ENCODE measurements at places on chromosomes 7 and 10.
A peak's percentile ranks its signal among the peaks of the same experiment; 100 is the strongest.

- DNase-seq: no peak
These were observed 15.0 kb downstream of the GIMAP8 start for GRCh38 chr7:150465414-150465813.

GRCh38 chr10:28169525-28169924 lies 133.3 kb downstream of the MPP7 start:
- no peak for DNase-seq

DNA sequence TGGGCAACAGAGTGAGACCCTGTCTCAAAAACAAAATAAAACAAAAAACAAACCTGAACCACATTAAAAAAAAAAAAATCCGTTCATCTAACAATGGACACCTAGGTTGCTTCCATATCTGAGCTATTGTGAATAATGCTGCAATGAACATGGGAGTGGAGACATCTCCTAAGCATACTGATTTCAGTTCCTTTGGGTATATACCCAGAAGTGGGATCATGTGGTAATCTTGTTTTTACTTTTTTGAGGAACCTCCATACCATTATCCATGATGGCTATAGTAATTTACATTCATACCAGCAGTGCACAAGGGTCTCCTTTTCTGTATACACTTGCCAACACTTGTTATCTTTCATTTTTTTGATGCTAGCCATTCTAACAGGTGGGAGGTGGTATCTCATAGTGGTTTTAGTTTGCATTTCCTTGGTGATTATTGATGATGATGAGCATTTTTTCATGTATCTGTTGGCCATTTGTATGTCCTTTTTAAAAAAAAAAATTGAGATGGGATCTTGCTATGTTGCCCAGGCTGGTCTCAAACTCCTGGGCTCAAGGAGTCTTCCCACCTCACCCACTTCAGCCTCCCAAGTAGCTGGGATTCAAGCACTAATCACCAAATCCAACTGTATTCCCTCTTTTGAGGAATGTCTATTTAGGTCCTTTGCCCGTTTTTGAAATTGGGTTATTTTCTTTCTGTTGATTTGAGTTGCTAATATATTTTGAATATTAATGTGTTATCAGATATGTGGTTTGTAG lies 17.5 kb downstream of the CDK13 start:
- DNase-seq: no peak

- no peak for DNase-seq
These were observed 612.9 kb downstream of the DNAJB6 start for GRCh38 chr7:157949711-157950110.

GRCh38 chr10:89283025-89283935 lies 18.6 kb upstream of the IFIT2 start:
- no peak for DNase-seq

DNA sequence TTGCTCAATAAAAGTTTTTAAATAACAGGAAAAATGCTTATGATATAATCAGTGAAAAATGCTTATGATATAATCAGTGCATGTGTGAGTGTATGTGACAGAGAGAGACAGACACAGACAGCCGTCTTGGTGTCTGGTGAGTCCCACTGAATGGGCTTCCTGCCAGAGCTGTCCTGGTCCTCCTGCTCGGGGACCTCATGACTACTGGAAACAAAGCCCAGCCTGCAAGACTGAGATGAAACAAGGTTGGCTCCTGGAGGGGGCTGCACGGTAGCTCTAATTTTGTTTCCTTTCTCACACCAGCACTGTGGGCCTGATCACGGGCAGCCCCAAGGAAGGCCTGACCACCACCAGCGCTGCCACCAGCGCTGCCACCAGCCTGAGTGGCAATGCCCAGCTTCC lies 57.3 kb downstream of the NRP1 start:
- no peak for DNase-seq

- DNase-seq: no peak
These were observed 287.6 kb downstream of the SORCS3 start for GRCh38 chr10:104928734-104929133.

DNA sequence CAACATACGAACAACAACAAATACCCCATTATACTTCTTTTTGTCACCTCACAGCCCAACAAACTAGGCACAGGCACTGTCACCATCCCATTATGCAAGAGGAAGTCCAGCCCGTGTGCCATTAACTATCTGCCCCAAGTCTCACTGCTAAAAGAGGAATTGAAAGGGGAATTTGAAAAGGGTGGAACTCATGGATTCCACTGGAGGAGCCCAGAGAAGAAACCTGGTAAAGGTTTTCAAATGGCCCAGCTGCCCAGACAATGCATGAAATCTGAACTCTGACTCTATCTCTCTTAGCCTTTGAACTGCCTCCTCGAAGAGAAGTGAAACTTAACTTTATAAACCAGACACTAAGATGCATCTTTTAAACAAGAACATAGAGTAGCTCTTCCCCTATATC lies 130.0 kb downstream of the PLXNA4 start:
- no peak for DNase-seq

- DNase-seq: no peak
These were observed 328.7 kb downstream of the LHFPL3 start for GRCh38 chr7:104657134-104657533.

DNA sequence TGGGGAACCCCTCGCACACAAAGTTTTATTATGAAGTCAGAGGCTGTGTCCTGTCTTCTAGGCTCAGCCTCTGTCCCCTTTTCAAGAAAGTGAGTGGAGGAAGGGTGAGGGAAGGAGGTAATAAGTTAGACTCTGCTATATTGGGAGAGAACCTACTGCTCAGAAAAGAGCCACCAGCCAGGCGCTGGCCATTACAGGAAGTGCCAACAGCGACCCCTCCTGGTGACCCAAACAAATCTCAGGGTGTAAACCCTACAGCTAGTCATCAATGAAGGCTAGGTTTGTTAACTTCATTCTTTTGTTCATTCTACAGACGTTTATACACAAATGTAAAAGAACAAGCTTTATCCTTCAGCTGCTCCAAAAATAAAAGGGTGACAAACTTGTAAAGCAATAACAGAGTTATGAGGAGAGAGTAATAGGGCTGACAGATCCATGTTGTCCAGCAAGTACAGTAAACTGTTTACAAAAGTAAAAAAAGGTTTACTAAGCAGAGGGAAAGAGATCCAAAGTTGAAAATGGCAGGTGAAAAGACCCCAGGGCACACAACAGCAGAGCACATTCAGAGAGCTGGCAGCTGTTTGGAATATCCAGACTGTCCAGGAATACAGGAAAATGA lies 82.7 kb downstream of the FAM204A start:
- DNase-seq: peak; percentile 44

DNA sequence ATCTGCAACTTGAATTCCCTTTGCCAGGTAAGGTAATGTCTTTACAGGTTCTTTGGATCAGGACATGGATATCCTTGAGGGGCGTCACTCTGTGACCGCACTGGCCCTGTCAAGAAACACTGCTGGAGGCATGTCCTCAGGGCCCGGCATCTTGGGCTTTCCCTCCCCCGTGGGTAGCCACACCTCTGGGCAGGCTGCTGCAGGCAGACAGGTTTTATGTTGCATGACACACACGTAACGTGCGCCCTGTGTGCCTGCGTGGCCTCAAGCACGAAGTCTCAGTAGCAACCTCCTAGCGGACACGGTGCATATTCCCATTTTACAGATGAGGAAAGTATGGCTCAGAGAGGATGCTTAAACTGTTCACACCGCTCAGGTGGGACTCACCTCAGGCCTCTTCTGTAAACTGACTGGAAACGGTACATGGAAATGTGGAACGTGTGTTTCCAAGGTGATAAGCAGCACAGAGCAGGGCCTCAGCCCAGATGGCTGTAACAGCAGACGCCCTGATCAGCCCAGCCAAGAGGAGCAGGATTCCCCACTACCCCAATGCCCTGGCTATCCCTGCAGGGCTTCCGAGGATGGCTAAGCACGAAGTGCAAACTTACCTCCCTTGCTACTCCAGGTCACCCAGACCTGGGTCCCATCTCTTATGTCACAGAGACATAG lies 553.6 kb downstream of the TCERG1L start:
- no peak for DNase-seq

DNA sequence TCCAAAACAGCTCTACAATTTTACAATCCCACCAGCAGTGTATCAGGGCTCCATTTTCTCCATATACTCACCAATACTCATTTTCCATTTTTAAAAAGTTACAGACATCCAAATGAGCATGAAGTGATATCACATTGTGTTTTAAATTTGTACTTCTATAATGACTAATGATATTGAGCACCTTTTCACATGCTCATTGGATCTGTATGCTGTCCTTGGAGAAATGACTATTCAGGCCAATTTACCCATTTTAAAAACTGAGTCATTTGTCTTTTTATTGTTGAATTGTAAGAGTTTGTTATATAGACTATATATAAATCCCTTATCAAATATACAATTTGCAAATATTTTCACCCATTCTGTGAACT lies 162.0 kb downstream of the MAGI2 start:
- no peak for DNase-seq

DNA sequence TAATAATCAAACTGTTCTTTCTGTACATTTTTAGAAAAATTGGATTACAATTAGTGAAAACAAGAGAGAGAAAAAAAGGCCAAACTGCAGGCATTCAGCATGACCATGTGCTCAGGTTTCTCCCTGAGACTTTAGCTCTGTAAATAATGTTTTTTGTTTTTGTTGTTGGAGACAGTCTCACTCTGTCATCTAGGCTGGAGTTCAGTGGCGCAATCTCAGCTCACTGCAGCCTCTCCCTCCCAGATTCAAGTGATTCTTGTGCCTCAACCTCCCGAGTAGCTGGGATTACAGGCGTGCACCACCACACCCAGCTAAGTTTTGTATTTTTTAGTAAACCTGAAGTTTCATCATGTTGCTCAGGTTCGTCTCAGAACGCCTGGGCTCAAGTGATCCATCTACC lies 23.0 kb downstream of the BZW2 start:
- no peak for DNase-seq

- peak; percentile 91 for DNase-seq
These were observed at the start of gene ARHGAP22 for GRCh38 chr10:48604991-48605508. ARHGAP22 (minus strand) TSS chr10:48605073; CDS start chr10:48604796, 277 bp downstream.

DNA sequence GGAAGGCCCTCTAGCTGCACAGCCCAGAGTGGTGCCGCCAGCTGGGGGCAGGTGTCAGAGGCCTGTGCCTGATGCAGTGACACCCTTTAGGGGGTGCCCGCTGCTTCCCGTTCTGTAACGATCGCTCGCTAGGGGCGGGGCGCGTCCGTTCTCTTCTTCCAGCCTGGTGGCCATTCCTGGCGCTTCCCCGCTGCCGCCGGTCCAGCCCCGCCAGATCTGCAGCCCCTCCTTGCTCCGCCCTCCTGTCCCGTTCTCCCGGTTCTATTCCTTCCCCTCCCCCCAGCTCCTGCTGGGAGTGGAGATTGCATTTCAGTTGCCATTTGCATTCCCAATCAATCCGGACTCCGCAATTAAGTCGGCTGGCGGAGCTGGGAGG lies 39.2 kb downstream of the AGAP3 start:
- no peak for DNase-seq

GRCh38 chr7:104982308-104983075 lies 31.5 kb upstream of the KMT2E start:
- peak; percentile 51 for DNase-seq

DNA sequence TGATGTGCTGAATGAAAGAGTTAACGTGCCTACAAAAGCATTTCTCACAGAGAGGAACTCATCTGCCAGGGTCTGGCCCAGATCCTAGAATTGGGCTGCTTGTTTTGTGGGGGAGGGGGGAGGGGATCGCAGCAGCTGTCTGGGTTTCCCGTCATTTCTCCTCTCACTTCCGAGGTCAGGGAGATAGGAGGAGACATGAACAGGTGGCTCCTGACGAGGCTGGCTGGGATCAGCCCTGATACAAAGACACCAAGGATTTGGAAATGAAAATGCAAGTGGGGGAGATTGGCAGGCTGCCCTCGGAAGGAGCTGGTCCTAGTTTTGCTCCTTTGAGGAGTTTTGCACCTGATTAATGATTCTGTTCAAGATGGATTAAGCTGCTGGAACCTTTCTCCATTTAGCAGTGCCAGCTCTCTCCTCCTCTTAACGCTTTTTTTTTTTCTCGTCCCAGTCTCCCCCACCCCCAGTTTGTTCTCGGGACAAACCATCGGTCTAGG lies 86.8 kb upstream of the KMT2C start:
- no peak for DNase-seq

DNA sequence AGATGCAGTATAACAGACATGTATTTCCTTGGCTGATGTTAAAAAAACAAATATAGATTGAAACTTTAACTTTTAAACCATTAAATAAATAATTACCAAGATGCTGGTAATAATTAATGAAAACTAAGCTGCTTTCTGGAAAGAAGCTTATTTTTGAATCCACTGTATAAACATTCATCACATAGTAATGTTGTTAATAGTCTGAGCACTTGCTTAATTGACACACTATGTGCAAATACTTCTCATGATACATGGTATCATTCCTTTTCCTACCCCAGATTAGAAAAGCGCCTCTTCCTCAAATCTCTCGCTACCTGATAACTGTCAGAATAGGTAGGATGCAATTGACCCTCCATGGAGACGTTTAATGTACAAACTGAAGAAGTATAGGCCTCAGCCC lies 15.0 kb upstream of the COL28A1 start:
- DNase-seq: no peak

DNA sequence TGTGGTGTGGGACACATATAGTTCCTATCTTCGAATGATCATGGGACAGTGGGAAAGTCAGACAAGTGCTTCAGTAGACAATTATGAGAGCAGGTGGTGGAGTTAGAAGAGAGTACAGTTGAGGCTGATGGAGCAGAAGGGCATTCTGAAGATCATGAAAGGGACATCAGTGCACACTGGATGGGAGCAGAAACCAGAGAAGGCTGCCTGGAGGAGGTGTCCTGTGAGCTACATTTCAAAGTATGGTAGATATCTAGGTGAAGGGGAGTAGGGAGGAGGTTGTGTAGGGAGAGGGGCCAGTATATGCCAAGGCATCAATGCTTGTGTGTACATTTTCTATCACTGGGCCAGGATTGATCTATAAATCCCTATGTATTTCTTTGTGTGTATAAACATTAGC lies 100.2 kb upstream of the PDCD4 start:
- no peak for DNase-seq

GRCh38 chr10:26841733-26842317 lies 18.9 kb downstream of the ABI1 start:
- DNase-seq: no peak

DNA sequence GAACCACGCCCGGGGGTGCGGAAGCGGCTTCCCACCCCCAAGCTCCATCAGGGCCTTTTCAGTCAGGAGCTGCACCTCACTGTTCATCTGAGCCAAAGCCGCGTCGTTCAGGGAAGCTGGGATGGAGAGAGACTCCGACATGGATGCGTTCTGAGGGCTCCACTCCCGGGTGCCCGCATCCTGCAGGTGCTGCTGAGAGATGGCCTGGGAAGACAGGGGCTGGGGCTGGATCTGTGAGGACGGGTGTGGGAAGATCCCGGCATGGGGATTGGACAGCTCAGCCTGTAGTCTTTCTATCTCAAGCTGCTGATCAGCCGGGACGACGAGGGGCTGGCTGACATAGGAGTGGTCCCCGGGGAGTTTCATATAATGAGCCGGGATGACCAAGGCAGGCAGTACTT lies 45.0 kb upstream of the NMT2 start:
- no peak for DNase-seq

Data from K562 (cell line).